ENCODE measurements at places on chromosomes 16 and 17. TPM values are rescaled to one million over a fixed set of nuclear protein-coding genes. Genes with fewer than 3 reads are reported as not detected.

Gene GCGR
- total RNA-seq, result not detected

Gene SLC6A4
- total RNA-seq, result 0.46 TPM

DNA sequence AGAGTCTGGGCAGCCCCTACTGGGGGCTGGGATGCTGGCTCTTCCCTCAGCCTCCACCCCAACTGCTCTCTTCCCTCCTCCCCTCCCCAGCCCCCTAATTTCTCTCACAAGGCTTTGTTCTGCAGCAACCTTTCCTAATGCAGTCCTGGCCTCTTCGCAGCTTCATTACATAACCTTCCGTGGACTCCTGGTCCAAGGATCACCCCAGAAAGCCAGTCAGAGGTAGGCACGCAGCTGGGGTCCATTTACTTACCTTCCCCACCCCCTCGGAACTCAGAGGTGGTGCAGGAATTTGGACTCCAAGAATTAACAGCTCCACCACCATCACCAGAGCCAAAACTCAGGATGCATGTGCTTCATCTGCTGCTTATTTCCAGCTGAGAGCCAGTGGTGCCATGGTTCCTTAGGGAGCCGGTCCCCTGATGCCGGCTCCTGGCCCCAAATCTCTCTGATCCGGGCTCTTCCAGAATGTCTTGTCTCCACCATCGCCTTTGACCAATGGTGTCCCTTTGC, 40.9 kb downstream of the MAPT start:
- H3K27ac ChIP-seq, result peak overlapping the region; percentile 82
- H3K4me1 ChIP-seq, result peaks cover 41% of the 10 kb centered on the region

- H3K4me3 ChIP-seq, result peak overlapping the region; percentile 76
- peaks cover 11% of the 10 kb centered on the region for H3K4me1 ChIP-seq
- no peaks in the 10 kb centered on the region for H3K27me3 ChIP-seq
- H3K36me3 ChIP-seq, result no peaks in the 10 kb centered on the region
Observed at GRCh38 chr17:31560616-31561235, 169.3 kb downstream of the RAB11FIP4 start.

Gene NHERF2
- total RNA-seq, result 86.9 TPM

Gene TAOK2
- 15.9 TPM for total RNA-seq

DNA sequence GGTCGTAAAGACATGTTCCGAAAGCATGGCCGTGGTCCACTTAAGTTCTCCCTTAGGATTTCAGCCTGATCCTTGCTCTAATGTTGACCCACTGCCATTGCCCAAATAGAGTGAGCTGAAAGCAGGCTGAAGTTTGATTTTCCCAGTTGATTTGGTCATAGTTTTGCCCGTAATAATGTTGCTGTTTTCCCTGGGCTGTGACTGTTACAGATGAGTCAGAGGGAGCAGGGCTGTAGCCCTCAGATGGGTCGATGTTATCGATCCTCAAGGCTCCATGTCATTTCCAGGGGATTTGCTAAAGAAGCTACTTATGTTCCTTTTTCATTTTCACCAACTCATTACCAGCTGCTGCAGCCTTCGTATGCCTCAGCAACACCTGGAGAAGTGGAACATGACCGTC, 169.0 kb upstream of the ZFHX3 start:
- H3K27ac ChIP-seq, result no peak overlapping the region
- H3K4me3 ChIP-seq, result no peak overlapping the region
- no peaks in the 10 kb centered on the region for H3K36me3 ChIP-seq
- no peak for DNase-seq
- H3K4me1 ChIP-seq, result peaks cover 10% of the 10 kb centered on the region

DNA sequence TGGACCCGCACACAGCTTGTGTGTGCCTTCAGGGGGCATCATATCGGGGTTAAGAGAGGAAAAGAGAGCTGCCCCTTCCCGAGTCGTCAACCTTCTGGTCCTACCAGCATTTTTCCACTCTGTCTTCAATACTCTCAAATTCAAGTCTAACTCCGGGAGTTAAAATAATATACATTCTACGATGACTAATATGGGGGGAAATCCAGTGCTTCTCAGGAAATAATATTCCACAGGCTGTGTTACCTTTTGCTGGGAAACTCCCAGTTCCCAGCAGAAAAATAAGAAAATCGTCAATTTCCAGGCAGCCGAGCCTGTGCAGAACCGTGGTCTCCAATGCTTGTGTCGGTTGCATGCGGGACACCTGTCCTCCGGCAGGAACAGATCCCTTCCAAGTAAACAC, 105.0 kb upstream of the FOXF1 start:
- H3K27me3 ChIP-seq, result peaks cover 11% of the 10 kb centered on the region
- H3K27ac ChIP-seq, result no peak overlapping the region
- no peaks in the 10 kb centered on the region for H3K4me1 ChIP-seq
- H3K36me3 ChIP-seq, result no peaks in the 10 kb centered on the region
- no peak for DNase-seq

DNA sequence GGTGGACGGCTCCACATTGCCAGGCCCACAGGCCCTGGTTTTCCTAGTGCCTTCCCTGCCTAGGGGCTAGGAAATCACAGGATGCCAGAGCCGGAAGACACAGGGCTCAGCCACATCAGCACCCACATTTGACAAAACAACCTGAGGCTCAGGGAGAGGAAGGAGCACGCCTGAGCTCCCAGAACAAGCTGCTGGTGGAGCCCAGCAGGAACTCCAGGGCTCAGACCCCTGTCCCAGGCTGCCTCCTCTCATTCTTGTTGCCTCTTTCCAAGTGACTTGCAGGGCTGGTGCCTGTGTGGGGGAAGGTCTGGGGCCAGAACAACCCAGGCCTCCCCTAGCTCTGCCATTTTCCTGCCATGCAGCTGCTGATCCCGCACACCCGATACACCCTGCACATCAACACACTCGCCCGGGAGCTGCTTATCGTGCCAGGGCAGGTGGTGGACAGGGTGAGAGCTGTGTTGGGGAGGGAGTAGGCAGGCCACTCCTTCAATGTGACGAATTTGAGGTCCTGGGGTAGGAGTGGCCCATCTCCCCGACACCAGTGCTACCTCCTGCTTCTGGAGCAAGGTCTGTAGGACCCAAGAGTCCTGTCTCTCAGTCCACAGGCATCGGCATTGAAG, 7.6 kb downstream of the ALOX15B start:
- DNase-seq, result no peak
- H3K27me3 ChIP-seq, result no peaks in the 10 kb centered on the region
- H3K4me3 ChIP-seq, result no peak overlapping the region

Gene ICAM2
- total RNA-seq, result 82.4 TPM

Gene FXR2
- total RNA-seq, result 174 TPM

Gene GPR139
- total RNA-seq, result not detected
